Karpas-422 (cell line): ENCODE measurements at places on chromosomes 16 and 17.

- no peak for DNase-seq
Measured at GRCh38 chr16:84461413-84462295, 42.8 kb downstream of the MEAK7 start.

- DNase-seq = no peak
Measured at GRCh38 chr17:71681427-71682173, 439.2 kb upstream of the SOX9 start.

DNA sequence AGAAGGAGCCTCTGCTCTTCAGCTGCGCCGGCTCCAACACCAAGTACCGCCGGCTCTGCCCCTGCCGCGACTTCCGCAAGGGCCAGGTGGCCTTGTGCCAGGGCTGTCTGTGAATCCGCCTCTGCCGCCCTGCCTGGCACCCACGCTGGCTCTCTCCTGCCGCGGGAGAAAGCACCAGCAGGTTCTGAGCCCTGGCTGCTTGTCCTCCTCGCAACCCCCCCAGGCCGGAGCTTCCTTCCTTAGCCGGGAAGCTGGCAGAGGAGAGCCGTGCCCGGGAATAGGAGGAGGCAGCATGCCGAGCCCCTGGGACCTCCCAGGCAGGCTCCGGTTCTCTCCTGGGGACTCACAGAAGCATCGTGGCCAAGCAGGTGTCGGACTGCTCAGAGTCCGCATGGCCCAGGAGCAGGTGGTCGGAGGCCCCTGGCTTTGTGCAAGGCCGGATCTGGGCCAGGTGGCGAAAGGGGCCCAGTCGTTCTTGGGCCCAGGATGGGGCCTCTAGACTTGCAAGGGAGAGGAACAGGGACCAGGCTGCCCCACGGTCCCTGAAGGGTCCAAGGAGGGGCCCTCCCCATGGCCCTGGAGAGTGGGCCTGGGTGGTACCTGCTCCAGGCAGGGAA, 80.6 kb downstream of the MGAT5B start:
- no peak for DNase-seq

DNA sequence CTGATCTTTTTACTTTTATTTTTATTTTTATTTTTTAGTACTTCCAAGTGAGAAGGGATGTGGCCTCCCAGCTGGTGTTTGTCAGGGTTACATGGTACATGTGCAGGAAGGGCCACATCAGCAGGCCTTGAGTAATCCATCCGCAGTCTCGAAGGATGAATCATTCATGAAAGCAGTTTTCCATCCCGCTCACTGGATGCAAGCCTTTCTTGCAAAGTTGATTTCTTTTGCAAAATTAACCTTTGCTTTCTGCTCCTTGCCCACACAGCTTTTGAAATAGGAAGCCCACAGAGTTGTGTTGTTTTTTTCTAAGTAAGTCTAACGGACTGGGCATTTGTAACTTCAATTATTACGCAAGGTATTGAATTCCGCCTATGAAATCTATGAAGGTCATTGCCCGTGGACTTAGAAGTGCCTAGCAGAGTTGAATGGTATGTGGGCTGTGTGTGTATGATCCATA, 157.4 kb downstream of the PRKCA start:
- no peak for DNase-seq

GRCh38 chr17:80813318-80813717, 178.3 kb upstream of the CHMP6 start:
- no peak for DNase-seq

DNA sequence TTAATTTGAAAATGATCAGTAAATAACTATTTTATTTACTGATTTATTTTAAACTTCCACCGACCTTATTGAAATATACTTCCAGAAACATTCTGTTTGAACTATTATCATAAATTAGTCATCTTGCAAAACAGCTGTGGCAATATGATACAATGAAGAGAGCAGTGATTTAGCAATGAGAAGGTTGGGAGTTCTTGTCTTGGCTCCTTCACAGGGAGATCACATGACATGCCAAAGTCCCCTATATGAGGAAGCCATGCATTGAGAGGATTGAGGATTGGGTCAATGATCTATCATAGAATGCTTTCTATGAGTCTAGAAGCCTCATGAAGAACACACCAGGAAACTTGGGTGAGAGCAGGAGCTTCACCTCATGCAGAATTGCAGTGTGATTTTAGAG, 222.7 kb downstream of the LGALS9B start:
- DNase-seq = no peak

GRCh38 chr17:74467221-74467951, 952 bp downstream of the CD300A start:
- no peak for DNase-seq

DNA sequence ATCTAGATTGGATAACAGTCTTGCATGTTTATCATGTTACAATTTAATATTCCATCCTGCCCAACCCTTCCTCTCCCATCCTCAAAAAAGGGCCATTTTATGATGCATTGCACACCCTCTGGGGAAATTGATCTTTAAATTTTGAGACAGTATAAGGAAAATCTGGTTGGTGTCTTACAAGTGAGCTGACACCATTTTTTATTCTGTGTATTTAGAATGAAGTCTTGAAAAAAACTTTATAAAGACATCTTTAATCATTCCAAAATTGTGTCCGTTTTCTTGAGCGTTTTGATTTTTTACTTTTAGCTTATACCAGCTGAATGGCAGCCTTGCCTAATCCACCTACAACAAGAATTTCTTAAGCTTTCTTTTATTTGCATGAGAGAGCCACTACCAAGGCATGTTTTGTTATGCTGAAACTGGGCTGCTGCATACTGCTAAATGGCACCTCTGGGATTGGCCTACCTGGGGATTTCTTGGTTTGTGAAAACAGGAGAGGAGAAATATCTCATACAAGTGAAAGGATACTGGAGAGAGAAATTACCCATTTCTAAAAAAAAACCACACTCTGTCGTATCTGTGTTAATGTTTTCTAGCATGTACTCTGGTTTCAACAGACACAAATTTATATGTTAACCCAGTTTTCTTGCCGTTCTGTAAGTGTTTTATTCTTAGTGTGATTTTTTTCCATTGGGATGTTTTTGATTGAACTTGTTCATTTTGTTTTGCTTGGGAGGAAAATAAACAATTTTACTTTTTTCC, 52.2 kb downstream of the TUBD1 start:
- DNase-seq = no peak

DNA sequence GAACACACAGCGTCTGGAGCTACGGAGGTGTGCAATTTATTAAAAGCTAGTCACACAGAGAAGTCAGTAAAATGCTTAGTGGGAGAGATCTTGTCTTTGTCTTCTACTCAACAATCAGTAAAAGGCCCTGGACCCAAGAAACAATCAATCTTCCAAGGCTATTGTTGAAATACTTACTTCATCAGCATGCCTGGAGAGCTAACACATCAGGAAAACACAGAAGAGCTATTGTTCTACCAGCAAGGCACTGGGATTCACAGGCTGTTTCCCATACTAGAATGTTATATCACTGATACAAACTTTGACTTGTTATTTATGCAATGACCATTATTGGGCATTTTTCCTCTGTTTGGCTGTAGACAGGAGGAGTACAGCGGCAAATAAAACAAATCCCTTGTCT, 247.8 kb upstream of the ERCC4 start:
- DNase-seq = no peak
